ENCODE measurements at places on chromosomes 16 and 17.

DNA sequence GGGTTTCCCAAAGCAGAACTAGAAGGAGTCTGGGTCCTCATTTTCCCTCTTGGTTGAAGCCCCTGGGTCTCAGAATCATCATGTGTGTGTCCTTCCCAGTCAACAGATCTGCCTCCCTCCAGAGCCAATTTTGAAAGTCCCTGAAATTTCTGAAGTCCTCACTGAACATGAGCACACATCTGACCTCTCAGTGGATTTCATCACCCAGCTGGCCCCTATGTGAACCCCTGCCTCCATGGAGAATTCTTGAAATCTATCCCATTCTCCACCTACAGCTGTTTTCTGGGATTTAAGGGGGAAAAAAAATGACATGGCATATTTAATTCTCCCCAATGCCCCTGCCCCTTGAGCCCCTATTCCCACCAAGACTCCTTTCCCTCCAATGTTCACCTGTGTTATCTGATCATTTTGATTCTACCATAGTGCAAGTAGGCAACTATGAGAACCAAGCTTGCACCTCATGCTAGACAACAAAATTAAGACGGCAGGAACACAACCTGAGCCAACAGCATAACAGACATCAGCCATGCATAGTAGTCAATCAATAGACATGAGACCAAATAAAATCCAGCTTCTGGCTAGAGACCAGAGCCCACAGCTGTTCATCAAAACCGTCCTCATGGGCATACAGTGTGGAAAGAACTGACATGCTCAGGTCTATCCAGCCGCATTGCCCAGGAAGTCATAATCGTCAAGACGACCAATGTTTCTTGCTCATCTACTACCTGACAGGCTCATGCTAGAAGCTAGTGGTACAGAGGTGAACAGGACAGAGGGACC, 14.9 kb downstream of the SOX9 start:
- DNase-seq: no peak

DNA sequence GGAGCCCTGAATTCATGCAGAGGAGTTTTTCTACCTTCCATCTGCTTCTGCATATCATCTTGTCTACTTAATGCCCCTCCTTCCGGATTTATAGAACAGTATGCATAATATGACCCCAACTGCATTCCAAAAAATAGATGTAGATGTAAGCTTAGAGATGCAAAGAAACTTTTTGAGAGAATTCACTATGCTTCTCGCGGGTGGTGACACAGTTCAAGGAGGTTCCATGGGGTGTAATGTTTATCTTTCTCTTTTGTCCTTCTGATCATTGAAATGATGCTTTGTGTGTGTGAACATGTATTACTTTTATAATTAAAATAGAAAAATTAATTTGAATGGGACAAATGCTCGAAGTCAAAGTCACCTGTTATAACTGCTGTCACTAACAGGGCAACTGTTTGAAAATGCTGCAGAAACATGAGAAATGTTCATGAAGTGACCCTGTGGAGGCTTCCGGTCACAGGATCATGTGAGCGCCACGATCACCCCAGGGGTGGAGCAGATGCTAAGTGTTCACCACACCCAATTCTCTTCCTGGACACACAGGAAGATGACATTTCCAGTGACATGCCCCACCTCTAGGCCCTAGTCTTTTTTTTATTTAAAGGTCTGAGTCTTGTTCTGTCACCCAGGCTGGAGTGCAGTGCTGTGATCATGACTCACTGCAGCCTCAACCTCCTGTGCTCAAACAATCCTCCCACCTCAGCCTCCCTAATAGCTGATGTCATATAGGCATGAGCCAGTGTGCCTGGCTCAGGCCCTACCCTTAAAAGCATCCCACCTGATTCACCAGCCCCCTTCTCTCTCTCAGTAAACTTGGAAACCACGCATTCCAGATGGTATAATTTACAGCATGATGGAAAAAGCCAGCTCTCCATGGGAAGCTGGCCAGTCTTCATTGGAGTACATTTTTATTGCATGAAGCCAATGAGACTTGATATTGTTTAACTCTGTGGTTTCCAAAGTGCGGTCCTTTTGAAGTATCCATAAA, 21.0 kb upstream of the AGRP start:
- peak; percentile 14 for DNase-seq

- no peak for DNase-seq
Observed at GRCh38 chr16:57679767-57680482, 11.8 kb downstream of the ADGRG3 start.

DNA sequence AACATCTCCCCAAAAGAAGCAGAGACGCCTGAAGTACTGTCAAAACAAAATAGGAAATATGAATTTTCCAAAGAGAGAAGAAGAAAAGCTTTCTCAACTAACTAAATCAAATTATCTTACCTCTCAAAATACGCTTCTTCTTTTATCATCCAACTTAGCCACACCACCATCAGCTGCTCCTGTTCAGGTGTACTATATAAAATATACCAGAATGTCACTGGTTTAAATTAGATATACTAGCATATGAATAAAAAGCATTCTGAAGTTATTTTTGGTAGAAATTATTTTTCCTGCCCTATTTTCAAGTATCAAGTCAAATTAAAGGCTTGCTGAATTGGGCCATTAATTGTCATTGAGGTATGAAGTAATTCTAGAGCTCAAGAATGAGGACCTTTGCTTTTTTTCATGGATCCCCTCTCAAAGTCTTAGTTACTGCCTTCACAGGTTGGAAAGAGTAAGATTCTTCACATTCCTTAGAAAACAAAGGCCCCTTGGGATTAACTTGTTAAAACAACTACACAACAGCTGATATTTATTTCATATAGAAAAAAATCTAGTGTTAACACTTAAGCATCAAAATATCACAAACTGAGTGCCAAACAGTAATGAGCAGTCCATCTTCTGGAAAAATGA, 30.1 kb downstream of the INTS2 start:
- DNase-seq: no peak

DNA sequence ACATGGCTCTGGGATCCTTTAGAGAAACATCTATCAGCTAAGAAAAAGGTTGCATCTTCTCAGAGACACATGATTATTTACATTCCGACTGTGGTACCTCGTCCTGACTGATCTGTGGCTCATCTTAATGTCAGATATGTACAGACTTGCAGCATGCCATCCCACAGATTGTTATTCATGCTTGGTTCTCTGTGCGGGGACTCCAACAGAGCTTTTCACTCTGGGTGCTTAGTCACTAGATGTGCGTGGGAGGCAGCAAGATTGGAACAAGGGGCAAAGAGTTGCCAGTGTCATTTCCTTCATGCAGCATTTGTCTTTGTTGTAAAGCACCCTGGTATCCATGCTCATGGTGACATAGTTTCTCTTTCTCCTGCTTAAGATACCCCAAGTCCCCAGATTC, 179.1 kb upstream of the CACNG5 start:
- peak; percentile 65 for DNase-seq

DNA sequence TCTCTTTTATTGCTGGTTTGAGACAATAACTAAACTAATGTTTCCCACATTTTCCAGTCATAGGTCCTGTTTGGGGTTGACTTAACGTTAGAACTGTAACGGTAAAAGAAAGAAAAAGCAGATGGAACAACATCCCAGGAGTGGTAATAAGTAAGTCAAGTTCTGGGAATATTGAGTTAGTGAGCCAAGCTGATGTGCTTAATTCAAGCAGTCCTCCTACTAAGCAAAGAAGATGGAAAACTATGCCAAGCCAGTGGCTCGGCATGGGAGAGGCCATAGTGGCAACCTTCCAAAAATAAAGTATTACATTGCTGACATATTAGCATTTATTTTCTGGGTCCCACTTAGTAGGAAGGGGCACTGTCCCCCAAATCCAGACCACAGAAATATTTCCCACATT, 161.7 kb upstream of the CDH5 start:
- peak; percentile 86 for DNase-seq

DNA sequence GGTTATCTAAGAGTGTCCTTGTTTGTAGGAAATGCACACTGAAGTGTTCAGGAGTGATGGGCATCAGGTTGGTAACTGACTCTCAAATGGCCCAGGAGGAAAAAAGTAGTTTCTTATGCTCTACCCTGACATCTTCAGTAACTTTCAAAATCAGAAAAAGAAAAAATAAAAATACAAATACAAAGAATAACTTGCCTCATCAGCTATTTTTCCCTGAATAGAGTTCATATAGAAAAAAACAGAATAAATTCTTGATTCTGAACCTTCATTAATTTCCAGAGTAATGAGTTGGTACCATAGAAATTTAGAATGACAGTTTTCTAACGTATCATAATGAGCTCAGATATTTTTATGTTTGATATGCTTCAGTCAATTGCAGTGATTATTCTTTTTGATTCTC, 27.2 kb upstream of the HYDIN start:
- DNase-seq: no peak

GRCh38 chr17:83194186-83194561, 114.8 kb downstream of the METRNL start:
- DNase-seq: no peak

GRCh38 chr16:80040814-80041213, 440.3 kb upstream of the MAF start:
- DNase-seq: no peak

- DNase-seq: no peak
Observed at GRCh38 chr16:87042551-87043230, 274.5 kb downstream of the C16orf95 start.

DNA sequence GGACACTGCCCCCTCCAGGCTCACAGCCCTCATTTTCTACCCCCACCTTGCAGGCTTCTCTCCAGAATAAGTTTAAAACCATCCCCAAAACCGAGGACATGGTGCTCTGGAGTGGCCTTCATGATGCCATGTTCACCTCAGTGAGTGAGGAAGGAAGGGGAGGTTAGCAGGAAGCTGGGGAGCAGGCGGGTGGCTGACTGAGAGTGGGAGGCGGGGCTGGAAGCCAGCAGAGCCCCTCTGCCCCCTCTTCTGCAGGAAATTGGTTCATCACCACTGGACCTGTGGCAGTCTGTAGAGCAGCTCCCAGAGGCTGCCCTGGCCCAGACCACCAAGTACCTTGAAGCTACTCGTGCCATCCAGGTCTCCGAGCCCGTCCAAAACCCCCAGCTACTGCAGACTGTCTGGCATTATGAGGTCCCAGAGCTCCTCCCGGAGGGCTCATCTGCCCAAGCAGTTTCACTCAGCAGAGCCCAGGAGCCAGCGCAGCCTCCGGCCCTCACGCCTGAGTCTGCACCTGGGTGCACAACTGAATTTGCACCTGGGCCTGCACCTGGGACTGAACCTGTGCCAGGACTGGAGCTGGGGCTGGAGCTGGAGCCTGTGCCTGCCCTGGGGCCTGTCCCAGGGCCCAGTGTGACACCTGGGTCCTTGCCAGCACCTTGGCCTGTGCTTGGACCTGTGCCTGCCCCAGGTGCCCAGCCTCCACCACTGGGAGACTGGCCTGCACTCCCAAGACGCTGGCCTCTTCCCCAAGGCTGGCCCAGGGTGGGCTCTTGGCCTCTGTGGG, 19.0 kb downstream of the C16orf96 start:
- DNase-seq: no peak

DNA sequence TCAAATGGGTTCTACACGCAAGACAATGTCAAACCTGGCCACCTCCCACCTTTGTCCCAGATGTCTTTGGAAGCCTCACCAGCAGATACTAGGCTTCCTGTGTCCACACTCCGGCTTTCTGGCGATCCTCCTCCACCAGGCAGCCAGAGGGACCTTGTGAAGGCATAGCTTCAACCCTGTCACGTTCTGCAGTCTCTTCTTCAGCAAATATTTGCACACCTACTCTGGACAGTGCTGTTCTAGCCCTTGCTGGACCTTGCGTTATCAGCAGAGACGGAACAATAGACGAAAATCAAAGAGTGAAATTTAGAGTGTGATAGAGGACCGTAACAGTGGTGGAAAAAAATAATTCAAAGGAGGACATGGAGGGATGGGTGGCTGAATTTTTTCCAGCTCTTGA, 38.5 kb upstream of the KIFC3 start:
- DNase-seq: no peak

GRCh38 chr17:29155966-29156338, 24.2 kb downstream of the MYO18A start:
- DNase-seq: peak; percentile 72

- DNase-seq: no peak
Observed at GRCh38 chr17:61724777-61725176, 133.8 kb upstream of the NACA2 start.

- DNase-seq: peak; percentile 11
Observed at GRCh38 chr16:381012-381788, 578 bp downstream of the PGAP6 start.

DNA sequence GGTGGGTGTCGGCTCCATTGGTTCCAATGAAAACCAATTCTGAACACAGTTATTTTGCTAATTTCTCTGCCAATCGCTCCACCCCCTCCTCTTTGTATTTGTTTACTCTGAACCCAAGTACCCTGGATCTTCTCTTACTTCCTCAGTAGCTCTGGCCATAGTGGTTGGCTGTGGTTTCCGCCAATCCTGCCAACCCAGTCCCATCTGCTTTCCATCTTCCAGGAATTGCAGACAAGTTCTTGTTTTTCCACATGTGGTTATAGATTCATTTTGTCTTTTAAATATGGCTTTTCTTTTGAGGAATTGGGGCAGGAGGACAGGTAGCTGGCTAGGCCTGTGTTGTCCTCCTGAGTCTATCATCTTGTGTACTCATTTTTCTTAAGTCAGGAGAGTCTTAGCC, 92.0 kb downstream of the CYLD start:
- no peak for DNase-seq

DNA sequence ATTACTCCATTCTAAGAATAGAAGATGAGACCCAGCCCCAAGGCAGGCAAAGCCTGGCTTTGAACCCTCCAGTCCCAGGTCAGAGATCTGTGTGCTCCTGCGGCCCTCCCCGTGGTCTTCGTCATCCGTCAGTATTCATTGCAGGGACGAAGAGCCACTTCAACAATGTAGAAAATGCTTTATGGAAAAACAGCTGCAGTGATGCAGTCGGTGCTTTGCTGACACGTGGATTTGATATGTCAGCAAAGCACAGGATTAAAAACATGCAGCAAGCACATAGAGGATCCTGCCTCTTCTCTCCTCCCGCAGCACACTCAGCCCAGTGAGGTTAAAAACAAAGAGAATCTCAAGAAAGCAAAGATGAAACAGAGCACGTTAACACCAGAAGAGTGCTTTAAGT, 117.1 kb upstream of the AXIN2 start:
- no peak for DNase-seq

DNA sequence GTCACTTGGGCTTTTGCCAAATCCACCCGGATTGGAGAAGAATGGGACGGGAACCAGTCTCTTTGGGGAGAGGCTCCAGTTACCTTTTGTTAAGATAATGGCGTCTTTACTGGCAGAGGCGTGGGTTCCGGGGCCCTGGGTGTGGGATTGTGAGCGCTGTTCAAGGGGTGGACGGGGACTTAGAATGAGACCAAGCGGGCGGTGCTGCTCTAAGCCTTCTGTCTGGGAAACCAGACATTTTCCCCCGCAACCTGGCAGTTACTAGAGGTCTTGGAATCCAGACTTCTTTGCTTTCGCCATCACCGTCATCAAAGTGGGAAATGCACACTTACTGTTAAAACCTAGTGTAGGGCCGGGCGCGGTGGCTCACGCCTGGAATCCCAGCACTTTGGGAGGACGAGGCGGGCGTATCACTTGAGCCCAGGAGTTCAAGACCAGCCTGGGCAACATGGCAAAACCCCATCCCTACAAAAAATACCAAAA, 706 bp downstream of the TEN1 start:
- DNase-seq: peak; percentile 82

- DNase-seq: no peak
Observed at GRCh38 chr17:71402661-71403141, 718.1 kb upstream of the SOX9 start.

GRCh38 chr17:77592106-77592865, 366.2 kb upstream of the TNRC6C start:
- no peak for DNase-seq

- DNase-seq: peak; percentile 32
Observed at GRCh38 chr17:43092901-43093300, 32.3 kb downstream of the BRCA1 start.

- DNase-seq: no peak
Observed at GRCh38 chr16:67075331-67075730, 34.4 kb upstream of the PHAF1 start.
